ENCODE measurements at places on chromosomes 2 and 18. TPM values are rescaled to one million over a fixed set of nuclear protein-coding genes. Genes with fewer than 3 reads are reported as not detected.

GALNT5 gene
- polyA plus RNA-seq = 0.55 TPM

ZBTB7C gene
- 18.6 TPM for polyA plus RNA-seq

DNA sequence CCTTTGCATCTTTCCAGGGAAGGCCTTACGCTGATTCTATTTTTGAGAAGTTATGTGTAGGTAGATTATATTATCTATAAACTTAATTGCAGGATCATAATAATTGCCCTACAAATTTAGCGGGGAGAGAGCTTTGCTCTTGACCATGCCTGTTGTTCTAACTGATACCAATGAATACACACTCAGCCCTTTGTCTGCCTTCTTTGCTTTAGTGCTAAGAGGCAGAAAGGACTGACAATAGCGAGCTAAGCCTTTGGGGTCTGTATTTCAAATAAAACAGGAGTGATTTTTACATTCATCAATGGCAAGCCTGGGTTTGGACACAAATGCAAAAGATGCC is 115.3 kb upstream of the STON1 start:
- DNase-seq = no peak

GRCh38 chr2:28166956-28167355 is 225.7 kb upstream of the FOSL2 start:
- no peak for DNase-seq

DNA sequence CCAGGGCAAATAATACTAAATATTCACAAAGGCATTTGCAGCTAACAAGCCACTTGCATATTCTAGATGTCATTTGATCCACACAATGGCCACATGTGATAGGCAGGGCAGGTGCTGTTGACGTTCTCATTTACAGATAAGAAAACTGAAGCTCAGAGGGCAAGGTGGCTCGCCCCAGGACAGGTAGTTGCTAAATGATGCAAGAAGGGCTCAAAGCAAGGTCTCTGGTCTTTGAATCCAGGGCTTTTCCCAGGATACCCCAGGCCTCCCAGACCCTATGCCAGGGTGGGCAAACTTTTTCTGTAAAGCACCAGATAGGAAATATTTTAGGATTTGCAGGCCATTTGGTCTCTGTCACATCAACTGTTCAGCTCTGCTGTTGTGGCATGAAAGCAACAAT is 35.1 kb downstream of the LOXHD1 start:
- no peak for DNase-seq

- DNase-seq = no peak
These were observed 4.7 kb upstream of the ITSN2 start for GRCh38 chr2:24365051-24365450.

DNA sequence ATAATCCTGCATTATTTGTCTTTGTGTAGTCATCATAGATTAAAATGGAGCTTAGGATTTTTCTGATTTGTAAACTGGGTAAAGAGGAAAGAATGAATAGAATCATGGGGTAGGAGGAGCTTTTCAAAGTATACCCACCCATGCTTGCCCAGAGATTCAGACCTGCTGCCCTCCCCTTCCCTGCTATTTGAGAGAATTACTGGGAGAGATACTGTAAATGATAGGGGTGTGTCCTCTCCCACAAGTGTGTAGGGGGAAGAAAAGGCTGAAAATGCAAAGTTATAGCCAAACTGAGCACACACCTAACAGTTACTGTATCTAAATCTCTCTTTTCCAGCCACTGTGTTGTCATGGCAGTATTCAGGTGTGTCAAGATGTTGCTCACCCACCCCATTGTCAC is 21.5 kb upstream of the DYNC2LI1 start:
- no peak for DNase-seq
